Metanephros (tissue), 2 donors: ENCODE measurements at places on chromosomes 12 and 14. TPM values are rescaled to one million over a fixed set of nuclear protein-coding genes. Genes with fewer than 3 reads are reported as not detected.

TEX52 gene
- not detected for total RNA-seq

GNG2 gene
- total RNA-seq, result 53.6 TPM

ATP2B1 gene
- 98.8 TPM for total RNA-seq

HSPB8 gene
- total RNA-seq, result 24.4 TPM
